ENCODE measurements at places on chromosomes 1 and 21.

- no peak for DNase-seq
Observed at GRCh38 chr1:237811633-237812032, 79.1 kb downstream of the ZP4 start.

DNA sequence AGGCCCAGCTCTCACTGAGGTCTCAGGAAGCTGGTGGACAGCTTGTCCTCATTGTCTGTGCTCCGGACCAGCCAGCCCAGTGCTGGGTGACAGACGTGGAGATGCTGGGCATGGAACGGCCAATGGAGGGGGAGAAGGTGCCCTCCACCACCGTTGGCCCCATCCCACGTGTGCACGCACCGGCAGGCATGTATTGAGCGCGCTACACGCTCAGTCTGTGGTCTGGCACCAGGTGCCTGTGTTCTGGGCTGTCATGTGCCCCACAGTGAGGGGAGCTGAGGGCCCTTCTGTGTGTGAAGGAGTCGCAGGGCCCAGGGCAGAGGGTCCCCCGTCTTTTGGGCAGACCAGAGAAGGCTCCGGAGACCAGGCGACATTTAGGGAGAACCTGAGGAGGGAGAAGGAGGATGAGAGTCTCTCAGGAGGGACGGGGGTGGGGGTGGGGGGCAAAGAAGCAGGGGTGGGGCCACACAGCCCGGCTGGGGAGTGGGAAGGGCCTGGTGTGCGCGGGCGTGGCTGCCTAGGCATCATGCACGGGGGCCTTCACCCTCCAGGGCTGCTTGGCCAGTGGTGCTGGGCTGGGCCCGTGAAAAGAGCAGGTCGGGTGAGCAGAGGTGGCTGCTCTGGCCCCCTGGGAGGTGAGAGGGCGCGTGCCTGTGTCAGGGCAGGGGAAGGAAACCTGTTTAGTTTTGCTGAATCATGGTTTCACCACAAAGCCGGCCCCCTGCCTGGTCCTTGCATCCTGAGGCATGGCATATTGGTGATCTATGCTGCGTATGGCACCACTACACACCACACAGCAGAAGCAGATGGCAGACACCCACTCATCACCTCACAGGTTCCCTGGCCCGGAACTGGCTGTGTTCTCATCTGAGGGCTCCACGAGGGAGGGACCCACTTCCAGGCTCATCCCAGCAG is 86.7 kb upstream of the TTC34 start:
- DNase-seq: no peak

DNA sequence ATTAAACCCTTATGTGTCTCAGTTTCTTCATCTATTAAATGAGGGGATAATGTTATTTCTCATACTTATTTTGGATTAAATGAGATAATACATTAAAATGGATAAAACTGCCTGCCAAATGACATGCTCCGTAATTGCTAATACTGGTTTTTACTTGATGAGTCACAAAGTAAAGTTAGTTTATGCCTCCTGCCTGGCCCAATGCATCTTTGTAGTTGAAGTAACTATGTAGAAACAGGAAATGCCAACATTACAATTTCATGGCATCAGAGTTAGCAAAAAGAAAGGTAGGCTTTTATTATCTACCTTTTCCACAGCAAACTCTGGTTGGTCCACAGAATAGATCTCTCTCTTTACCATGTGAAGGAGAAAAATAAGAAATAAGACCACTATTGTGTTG is 214.5 kb downstream of the TBX15 start:
- DNase-seq: no peak

- no peak for DNase-seq
Observed at GRCh38 chr21:17794518-17795145, 24.5 kb downstream of the C21orf91 start.

- no peak for DNase-seq
Observed at GRCh38 chr1:218481116-218481775, 136.1 kb downstream of the TGFB2 start.

- DNase-seq: no peak
Observed at GRCh38 chr1:86435327-86435726, 11.4 kb downstream of the CLCA2 start.

DNA sequence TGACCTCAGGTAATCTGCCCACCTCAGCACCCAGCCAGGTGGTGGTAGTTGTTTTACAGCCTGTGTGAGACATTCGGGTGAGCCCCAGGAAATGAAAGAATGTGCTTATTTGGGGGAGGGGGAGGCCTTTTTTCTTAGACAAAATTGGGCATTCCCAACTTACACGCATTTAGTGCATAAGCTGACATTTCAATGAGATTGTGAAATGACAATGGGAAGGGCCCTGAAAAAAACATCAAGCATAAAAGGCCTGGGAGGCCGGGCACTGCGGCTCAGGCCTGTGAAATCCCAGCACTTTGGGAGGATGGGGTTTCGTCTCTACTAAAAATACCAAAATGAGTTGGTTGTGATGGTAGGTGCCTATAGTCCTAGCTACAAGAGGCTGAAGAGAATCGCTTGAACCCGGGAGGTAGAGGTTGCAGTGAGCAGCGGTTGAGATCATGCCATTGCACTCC is 5.0 kb downstream of the GAS5 start:
- DNase-seq: no peak

- DNase-seq: no peak
Observed at GRCh38 chr1:204250428-204251030, 36.7 kb upstream of the GOLT1A start.

DNA sequence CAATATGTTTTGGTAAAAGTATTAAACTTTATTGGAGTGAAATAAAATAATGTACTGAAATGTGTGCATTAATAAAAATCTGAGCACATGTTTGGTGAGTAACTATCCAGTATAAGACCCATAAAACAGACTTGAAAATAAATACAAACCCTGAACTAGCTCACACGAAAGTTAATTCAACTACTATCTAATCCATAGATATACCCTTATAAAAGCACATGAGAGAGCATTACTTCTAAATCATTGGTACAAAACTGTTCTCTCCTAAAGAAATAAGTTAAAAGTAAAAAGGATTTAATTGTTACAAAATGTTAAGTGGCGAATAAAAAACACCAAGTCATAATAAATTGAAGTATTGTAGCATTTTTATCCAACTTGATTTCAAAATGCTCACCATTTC is 295.6 kb downstream of the PTPRC start:
- no peak for DNase-seq

GRCh38 chr1:59115865-59116264 is 181.0 kb upstream of the FGGY start:
- DNase-seq: no peak
